NCI-H146 (cell line): ENCODE measurements at places on chromosomes 5 and 9.

GRCh38 chr9:89813482-89813881 lies 208.7 kb downstream of the GADD45G start:
- no peak for DNase-seq

DNA sequence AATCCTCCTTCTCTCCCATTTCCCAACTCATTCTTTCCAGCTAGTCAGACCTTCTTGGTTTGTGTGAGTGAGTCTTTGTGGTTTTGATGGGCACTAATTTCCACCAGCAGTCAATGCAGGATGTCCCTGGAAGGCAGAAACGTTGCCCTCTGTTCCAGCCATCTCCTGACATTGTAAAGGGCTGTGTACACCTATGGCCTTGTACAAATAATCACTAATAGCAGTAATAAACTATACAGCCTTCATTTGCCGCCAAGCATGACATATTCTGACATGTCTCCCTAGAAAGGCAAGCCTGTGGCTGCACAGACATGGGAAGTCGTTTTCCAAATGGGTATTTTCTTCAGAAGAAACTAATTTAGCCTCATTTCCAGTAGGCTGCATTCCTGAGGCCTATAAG lies 18.4 kb upstream of the DENND1A start:
- DNase-seq, result no peak

DNA sequence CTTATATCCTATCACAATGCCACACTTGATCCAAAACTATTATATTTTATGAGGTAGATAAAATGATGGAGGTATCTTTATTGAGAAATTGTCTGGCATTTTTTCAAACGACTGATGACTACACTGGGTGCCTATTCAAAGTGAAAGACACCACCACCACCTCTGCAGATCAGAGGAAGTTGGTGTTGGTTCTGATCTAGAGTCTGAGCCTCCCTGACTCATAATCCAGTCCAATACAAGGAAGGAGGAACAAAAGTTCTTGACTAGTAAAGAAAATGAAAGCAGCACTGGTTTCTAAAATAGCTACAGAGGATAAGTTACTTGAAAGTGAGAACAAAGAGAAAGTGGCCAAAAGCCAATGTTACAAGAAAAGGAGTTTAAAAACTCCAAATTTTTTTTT lies 139.9 kb downstream of the RFX3 start:
- DNase-seq, result no peak

GRCh38 chr9:9747787-9748186 lies 865.0 kb downstream of the PTPRD start:
- DNase-seq, result no peak

DNA sequence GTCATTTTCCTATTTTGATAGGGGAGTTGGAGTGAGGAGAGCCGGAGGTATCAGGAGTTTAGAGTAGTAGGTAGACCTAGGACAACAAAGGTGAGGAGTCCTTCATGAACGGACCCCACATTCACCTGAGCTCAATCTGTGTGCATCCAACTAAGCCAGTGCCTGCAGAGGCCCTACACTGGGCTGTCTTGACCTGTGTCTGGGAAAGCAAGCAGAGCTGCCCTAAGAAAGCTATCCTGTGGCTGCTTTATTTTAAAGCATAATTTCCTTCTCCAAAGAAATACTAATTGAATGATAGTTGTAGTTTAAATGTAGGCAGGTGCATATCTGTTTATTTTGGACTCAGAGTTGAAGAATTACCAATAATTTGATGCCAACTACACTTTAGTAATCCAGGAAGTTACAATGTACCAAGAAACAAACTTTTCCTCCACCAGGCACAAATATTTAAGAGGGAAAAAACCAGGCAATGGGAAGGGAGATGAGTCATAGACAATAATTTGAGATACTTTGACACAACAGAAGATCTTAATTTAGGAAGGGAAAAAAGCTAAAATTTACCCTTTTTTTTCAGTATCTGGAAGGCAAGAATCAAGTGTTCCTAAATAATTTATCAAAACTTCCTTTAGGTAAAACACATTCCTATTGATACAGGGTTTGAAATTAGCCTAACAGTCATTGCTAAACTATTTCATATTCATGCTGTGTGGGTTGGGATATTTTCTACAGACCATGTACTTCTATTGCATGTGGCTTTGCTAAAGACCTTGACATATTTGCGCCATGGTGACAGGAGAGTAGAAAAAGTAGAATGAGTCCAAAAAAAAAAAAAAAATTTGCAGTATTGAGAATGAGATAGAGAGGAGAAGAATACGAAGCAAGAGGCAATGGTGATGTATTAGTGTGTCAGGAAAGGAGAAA lies 376.6 kb upstream of the TUSC1 start:
- no peak for DNase-seq

- peak; percentile 95 for DNase-seq
Observed at GRCh38 chr9:27426511-27427271, 97.4 kb upstream of the IFNK start.

DNA sequence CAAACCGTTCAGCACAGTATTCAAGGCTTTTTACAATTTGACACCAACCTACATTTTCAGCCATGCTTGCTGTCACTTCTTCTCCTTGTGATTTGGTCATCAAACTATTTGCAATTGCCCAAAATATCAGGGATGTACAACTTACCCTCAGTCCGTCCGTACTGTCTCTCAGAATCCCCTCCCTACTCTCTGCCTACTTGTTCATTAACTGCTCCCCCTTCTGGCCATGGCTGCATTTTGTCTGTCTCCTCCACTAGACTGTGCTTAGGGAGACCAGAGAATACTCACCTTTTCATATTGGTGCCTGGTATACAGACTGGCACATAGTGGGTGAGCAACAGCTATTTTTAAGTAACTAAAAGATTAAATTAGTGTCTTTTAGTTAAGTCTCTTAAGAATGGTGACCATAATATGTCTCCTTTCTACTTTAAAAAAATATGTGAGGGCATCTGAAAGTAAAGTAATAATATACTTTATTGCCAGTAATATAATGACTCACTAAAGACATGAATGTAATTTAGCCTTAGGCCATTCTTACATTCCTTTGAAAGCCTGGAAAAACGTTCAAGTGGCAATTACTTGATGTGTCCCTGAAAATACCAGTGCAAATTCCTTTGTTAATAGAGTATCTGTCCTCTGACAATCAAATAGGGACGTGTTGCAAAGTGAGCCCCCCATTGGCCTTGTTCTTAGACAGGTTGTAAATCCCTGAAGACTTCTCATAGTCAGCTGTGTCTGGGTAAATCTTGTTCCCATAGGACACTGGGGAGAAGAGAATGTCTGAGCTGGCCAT lies 27.8 kb downstream of the PRLR start:
- DNase-seq, result peak; percentile 5

- no peak for DNase-seq
Observed at GRCh38 chr9:27954858-27955257, 381.6 kb upstream of the C9orf72 start.
